ENCODE measurements at places on chromosomes 13 and 19. TPM values are rescaled to one million over a fixed set of nuclear protein-coding genes. Genes with fewer than 3 reads are reported as not detected.

ZC3H4 gene
- 9.8 TPM for total RNA-seq

ZNF709 gene
- 3.3 TPM for total RNA-seq

CABP5 gene
- not detected for total RNA-seq

KCNJ14 gene
- total RNA-seq: 0.28 TPM

HSD11B1L gene
- 11.3 TPM for total RNA-seq

SLC7A1 gene
- 8.5 TPM for total RNA-seq

Data from smooth muscle cell of bladder (primary cell).